ENCODE measurements at places on chromosomes 1 and 21. TPM values are rescaled to one million over a fixed set of nuclear protein-coding genes. Genes with fewer than 3 reads are reported as not detected.

The PTGFR gene
- total RNA-seq: 0.38 TPM

The ARHGAP30 gene
- not detected for total RNA-seq

The PSRC1 gene
- 3.1 TPM for total RNA-seq

The DEDD gene
- total RNA-seq: 21.7 TPM

The CLK2 gene
- 45.7 TPM for total RNA-seq

The RGS8 gene
- under 0.01 TPM for total RNA-seq

The CFAP141 gene
- not detected for total RNA-seq

The IPO9 gene
- 28.5 TPM for total RNA-seq

The ELF3 gene
- total RNA-seq: 0.13 TPM

The LCE2C gene
- not detected for total RNA-seq

The CD52 gene
- not detected for total RNA-seq

The DOP1B gene
- total RNA-seq: 6.3 TPM

The SLAMF8 gene
- total RNA-seq: not detected

The GLIS1 gene
- total RNA-seq: not detected

The CAPN8 gene
- total RNA-seq: not detected

The KCNA2 gene
- not detected for total RNA-seq

The FCGR2B gene
- not detected for total RNA-seq

The FMO2 gene
- total RNA-seq: 0.32 TPM

The PLPP3 gene
- total RNA-seq: 11.5 TPM

The FBXO42 gene
- total RNA-seq: 4.9 TPM

The OR10X1 gene
- total RNA-seq: not detected

The EFNA1 gene
- 99.7 TPM for total RNA-seq

The STUM gene
- 0.57 TPM for total RNA-seq

The MACF1 gene
- total RNA-seq: 221 TPM

The FCRL4 gene
- total RNA-seq: not detected

The PIGR gene
- total RNA-seq: not detected

The GJA8 gene
- not detected for total RNA-seq

The SPRR1B gene
- not detected for total RNA-seq

The TNFSF4 gene
- 10.0 TPM for total RNA-seq

The NPHP4 gene
- 1.9 TPM for total RNA-seq

The FAM43B gene
- not detected for total RNA-seq

The TEX38 gene
- total RNA-seq: not detected

The NR1I3 gene
- not detected for total RNA-seq

All from bladder microvascular endothelial cell (primary cell).